ENCODE measurements at places on chromosomes 12 and 14. TPM values are rescaled to one million over a fixed set of nuclear protein-coding genes. Genes with fewer than 3 reads are reported as not detected.

Gene SETD3
- total RNA-seq = 29.2 TPM

Gene LPAR5
- not detected for total RNA-seq

Gene CCDC63
- not detected for total RNA-seq

Gene SYNDIG1L
- not detected for total RNA-seq

Gene SAMD15
- total RNA-seq = 3.1 TPM

Gene SPIC
- total RNA-seq = not detected

Gene ALX1
- total RNA-seq = 2.5 TPM

Gene BMP4
- total RNA-seq = 11.5 TPM

Gene AP4S1
- total RNA-seq = 4.0 TPM

Gene CNPY2
- 85.5 TPM for total RNA-seq

Gene VAMP1
- total RNA-seq = 10.0 TPM

Gene MMP19
- total RNA-seq = 5.9 TPM

Gene DHRS1
- total RNA-seq = 7.2 TPM

Gene NPAS3
- total RNA-seq = 0.28 TPM

Gene ART4
- total RNA-seq = under 0.01 TPM

Gene SSPN
- 24.6 TPM for total RNA-seq

Gene LGR5
- total RNA-seq = not detected

Gene NKX2-1
- total RNA-seq = not detected

Gene C3AR1
- total RNA-seq = 0.18 TPM

Gene GYS2
- total RNA-seq = not detected

Gene MMP17
- 11.7 TPM for total RNA-seq

Gene ADCY4
- total RNA-seq = 5.3 TPM

Gene RNF34
- 93.7 TPM for total RNA-seq

Gene HOXC10
- total RNA-seq = 0.43 TPM

Gene GLT1D1
- total RNA-seq = not detected

Gene MYF6
- not detected for total RNA-seq

Gene PAH
- total RNA-seq = not detected

Gene LRFN5
- 1.3 TPM for total RNA-seq

Gene NTN4
- total RNA-seq = 47.8 TPM

Gene TWF1
- total RNA-seq = 146 TPM

Gene PLEKHD1
- total RNA-seq = under 0.01 TPM

Gene NFATC4
- total RNA-seq = 48.2 TPM

Gene FAM181A
- total RNA-seq = not detected

Gene TESPA1
- not detected for total RNA-seq

Gene AQP6
- under 0.01 TPM for total RNA-seq

Gene COX8C
- not detected for total RNA-seq

All from smooth muscle cell of bladder (primary cell).